ENCODE measurements at places on chromosomes 16 and 17.
A peak's percentile ranks its signal among the peaks of the same experiment; 100 is the strongest.

DNA sequence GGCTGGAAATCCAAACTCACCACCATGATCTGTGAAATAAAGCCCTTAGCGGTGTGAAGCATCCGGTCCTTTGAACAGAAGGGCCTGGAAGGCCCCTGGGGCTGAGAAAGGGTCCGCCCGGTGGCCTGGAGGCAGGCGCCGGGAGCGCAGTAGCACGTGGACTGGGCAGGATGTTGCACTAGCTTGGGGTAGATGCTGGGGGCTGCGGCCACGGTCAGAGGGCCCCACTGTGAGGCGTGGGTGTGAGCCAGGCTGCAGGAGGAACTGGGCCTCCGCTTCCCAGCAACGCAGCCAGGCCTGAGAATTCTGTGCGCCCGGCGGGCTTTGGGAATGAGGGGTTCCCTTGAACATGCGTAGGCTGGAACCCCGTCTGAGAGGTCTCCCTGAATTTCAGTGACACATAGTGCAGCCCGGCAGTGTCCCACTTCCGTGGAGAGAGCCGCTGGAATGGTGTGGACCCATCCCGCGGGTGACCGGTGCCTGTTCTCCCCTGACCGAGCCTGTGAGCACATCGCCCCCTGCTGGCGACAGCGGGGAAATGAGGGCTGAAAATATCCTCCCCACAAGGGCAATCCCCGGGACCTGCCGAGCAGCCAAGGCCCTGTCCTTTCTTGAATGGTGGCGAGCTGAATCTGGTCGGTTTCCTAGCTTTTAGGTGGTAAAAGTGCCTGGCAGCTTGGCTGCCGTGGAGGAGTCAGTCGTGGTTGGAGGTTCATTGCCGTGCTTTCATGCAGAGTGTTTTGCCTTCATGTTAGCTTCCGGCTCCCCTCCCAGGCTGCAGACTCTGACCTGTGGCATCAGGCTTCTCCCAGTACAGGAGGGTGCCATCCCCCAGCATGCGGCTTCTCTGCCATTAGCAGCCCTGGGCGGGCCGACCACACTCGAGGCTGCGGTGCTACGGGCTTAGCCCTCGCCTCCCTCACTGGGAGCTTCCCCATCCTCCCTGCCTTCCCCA, 43.8 kb downstream of the DNAJA2 start:
- peak; percentile 74 for DNase-seq

GRCh38 chr16:57299009-57299718, 14.7 kb upstream of the PLLP start:
- DNase-seq = peak; percentile 49

DNA sequence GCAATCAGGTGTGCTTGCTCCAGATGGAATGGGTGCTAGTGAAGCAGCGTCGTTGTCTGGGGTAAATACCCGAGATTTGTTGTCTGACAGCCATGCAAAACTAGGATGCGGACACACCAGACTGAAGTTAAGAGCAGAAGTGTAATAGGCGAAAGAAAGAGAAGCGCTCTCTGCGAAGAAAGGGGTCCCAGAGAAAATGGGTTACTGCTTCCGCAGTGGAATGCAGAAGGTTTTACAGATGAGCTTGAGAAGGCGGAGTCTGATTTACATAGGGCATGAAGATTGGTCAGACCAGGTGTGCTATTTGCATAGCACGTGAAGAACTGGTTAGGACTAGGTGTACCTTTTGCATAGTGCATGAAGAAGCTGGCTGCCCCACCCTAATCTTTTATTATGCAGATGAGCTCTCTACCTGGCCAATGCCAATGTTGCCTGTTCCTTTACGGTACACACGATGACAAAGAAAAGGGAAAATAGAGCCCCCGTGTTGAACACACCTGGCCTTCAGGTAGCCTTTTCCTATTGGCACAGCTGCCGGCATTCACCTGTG, 32.0 kb upstream of the SNN start:
- DNase-seq = no peak

GRCh38 chr17:50176559-50177357, 11.0 kb downstream of the SGCA start:
- DNase-seq = no peak

GRCh38 chr17:73657473-73658116, 13.3 kb upstream of the SDK2 start:
- DNase-seq = peak; percentile 32

- DNase-seq = no peak
Measured at GRCh38 chr17:19719355-19720209, 3.2 kb upstream of the SLC47A2 start.

- DNase-seq = peak; percentile 85
Measured at GRCh38 chr17:67386965-67387551, 10.0 kb downstream of the PITPNC1 start.

GRCh38 chr17:63504261-63504660, 18.9 kb upstream of the KCNH6 start:
- no peak for DNase-seq

DNA sequence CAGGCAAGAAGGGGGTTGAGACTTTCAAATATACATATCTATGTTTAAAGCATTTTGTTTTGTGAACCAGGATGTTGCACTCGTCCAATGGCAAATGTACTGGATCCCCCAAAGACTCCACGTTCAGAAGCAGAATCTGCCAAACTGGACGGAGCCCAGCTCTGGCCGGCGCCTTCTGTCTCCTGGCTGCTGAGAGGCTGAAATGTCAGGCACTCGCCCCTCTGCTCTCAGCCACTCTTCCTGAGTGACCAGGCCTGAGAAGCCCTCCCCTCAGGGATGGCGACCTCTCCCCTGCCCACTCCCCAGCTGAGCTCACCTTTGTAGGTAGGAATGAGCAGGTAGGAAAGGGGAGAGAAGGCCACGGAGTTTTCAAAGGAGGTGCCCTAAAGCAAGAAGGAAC, 187.5 kb upstream of the FOXF1 start:
- no peak for DNase-seq

- DNase-seq = no peak
Measured at GRCh38 chr16:643050-643368, 1.4 kb downstream of the MCRIP2 start.

DNA sequence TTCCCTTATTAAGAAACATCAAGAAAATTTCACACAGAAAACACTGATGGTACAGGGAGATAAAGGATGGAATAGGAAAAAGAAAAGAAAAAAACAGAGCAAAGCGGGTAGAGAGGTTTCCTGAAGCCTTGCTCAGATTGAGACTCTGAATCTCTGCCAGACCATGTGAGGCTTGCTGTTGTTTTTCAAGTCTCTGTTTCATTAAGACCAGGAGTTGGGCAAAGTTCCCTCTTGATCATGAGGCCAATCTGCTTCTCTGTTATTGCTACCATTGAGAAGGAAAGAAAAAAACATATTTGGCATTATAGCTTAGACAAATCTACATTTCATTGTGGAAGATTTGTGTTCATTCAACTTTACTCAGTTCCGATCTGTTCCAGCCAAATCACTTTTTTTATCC, 201.6 kb upstream of the SOX9 start:
- DNase-seq = no peak

DNA sequence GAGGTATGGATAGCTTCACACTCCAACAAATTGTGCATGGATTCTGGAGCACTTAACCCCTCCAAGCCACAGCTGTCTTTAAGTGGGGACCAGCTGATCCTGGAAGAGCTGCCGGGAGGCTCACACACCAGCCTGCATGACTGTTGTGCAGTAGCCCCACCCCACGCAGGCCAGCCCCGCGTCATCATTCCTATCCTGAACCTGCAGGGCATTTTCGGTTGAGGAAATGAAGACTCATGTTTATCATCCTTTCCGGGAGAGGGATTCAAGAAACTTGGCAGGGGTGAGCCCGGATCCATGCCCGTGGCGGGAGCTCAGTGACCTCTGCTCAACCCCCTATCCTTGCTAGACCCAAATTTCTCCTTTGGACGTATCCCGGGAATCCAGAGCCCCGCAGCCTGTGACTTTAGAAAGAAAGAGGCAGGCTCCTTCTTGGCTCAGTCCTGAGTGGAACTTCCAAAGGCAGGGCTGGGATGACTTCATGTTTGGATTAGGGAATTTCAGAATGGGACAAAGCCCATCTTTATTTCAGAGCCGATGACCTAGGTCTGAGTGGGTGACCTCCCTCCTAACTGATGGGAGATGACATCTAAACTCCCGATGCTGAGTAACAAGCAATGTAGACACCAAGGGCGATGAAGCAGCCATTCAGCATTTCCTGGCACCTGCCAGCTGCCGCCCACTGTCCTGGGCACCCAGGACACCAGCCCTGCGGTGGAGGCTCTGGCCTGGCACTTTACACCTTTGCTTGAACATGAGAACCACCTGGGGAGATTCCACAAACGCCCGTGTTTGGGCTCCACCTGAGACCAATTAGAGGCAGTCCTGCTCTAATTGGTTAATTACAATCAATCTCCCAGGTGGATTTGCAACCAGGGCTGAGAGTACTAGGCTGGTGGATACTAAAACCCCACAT, 43.3 kb upstream of the CMIP start:
- no peak for DNase-seq

DNA sequence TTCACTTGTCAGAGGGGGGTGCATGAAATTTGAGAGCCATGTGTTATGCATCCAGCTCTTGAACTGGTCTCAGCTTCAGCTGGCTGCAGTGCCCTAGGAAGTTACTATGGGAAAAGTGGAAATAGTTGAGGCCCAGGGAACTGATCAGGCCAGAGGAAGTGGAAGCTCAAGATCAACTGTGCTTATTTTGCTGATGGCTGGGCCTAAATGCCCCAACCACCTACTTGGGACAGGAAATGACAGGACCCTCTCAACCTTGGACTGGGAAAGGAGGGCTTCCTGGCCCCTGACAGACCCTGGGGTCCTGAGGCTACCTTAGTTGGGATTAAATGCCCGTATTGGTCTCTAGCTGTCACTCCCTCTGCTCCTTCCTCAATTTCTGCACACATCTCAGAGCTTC, 1.2 kb upstream of the TAOK2 start:
- no peak for DNase-seq

GRCh38 chr17:46842835-46843234, 8.5 kb upstream of the WNT9B start:
- DNase-seq = no peak

DNA sequence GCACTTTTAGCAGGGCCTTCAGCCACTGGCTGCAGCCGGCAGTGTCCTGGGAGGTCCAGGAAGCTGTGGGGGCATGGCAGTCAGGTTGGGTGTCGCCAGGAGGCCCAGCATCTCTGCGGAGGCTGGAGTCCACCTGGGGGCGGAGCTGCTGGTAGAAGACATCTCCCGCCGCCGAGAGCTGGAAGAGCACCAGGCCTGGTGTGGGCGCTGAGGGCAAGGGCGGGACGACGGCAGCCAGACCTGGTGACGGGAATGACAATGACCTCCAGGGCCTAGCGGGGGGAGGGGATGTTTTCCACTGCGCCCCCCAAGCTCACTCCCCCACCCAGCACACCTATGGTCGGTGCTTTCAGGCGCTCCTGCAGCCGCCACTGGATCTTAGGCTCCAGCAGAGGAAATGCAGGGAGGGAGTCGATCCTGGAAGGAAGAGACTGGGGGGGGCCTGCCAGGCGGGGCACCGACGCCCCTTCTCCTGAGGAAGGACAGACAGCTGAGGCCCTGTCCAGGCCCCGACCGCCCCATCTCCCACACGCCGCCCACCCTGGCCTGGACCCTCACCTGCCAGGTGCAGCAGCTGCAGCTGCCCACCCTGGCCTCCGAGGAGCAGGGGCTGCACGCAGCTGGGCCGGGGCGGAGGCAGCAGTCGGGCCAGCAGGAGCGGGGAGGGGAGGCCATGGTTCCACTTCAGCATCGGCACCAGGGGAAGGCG, 7.1 kb downstream of the TAF1C start:
- no peak for DNase-seq

GRCh38 chr16:12197812-12198211, 221.3 kb downstream of the SNX29 start:
- DNase-seq = no peak

DNA sequence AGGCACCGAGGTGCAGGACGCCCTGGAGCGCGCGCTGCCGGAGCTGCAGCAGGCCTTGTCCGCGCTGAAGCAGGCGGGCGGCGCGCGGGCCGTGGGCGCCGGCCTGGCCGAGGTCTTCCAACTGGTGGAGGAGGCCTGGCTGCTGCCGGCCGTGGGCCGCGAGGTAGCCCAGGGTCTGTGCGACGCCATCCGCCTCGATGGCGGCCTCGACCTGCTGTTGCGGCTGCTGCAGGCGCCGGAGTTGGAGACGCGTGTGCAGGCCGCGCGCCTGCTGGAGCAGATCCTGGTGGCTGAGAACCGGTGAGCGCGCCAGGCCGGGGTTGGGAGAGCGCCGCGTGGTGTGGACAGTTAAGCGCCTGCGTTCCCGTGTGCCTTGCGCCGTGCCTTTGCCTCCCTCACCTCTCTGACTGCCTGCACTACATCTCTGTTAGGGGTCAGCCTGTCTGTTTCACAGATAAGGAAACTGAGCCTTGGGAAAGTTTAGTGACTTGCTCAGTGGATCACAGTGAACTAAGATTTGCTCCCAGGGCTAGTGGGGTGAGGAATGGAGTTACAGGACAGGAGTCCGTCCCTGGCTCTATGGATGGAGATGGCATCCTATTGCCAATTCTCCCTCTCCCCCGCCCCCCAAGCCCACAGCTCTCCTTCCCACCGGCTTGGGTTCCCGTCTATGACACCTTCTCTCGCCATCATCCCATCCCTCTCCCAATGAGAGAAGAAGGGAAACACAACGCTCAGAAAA, 880 bp downstream of the SARM1 start:
- peak; percentile 28 for DNase-seq

DNA sequence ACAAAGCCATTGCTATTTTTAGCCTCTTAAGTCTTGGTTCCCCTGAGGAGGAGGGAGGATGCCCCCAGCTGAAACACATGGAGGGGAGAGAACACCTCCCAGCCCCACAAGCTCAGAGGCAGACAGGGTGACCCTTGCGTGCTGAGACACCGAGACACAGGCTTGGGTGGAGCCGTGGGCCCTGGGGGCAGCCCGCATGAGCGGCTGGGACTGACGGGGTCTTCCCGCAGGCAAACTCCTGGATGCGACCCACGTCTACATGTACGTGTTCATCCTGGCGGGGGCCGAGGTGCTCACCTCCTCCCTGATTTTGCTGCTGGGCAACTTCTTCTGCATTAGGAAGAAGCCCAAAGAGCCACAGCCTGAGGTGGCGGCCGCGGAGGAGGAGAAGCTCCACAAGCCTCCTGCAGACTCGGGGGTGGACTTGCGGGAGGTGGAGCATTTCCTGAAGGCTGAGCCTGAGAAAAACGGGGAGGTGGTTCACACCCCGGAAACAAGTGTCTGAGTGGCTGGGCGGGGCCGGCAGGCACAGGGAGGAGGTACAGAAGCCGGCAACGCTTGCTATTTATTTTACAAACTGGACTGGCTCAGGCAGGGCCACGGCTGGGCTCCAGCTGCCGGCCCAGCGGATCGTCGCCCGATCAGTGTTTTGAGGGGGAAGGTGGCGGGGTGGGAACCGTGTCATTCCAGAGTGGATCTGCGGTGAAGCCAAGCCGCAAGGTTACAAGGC, 9.8 kb downstream of the SLC16A3 start:
- peak; percentile 75 for DNase-seq

GRCh38 chr17:72514321-72514861, 393.6 kb downstream of the SOX9 start:
- DNase-seq = no peak

Measured in activated naive CD8-positive, alpha-beta T cell treated with anti-CD3 and anti-CD28 coated beads, Interleukin-2, amount 50 U/mL, for 24 hours (primary cell).